Ovary (tissue), 10 donors: ENCODE measurements at places on chromosomes 5 and 9. TPM values are rescaled to one million over a fixed set of nuclear protein-coding genes. Genes with fewer than 3 reads are reported as not detected.

DNA sequence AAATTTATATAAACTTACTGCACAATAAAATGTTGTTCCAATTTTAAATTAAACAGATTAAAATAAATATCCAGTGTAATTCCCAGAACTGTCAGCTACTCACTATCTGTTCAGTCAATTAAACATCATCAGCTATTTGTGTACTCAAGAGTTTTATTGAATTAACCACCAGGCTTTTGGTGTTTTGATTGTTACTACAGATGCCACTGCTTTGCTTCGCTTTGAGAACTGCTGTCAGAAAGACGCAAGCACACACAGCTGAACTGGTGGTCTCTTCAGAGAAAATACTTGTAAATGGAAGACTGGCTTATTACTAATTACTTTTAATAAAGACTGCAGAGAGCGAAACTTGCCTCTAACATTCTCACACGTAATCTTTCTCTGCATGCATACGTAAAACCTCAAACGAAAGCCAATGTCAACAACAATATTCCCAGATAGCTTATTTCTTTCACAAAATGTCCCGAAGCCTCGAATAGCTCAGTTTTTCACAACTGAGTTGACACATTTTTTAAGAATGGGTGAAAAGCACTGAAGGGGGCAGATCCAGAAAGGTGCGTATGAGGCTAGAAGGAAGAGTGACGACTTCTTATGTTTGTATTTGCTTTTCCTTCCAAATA is 259.6 kb upstream of the RPS23 start:
- H3K27me3 ChIP-seq = no peaks in the 10 kb centered on the region
- H3K4me3 ChIP-seq = no peak overlapping the region
- no peaks in the 10 kb centered on the region for H3K36me3 ChIP-seq

GRCh38 chr5:172114875-172115422 is 73.1 kb downstream of the STK10 start:
- DNase-seq = no peak
- no peak overlapping the region for H3K27ac ChIP-seq
- no peaks in the 10 kb centered on the region for H3K27me3 ChIP-seq
- no peaks in the 10 kb centered on the region for H3K36me3 ChIP-seq

- H3K27me3 ChIP-seq = no peaks in the 10 kb centered on the region
- H3K4me1 ChIP-seq = no peaks in the 10 kb centered on the region
- DNase-seq = no peak
- H3K4me3 ChIP-seq = no peak overlapping the region
Observed at GRCh38 chr9:131813116-131813515, 73.2 kb upstream of the RAPGEF1 start.

- DNase-seq = no peak
- H3K36me3 ChIP-seq = no peaks in the 10 kb centered on the region
- no peak overlapping the region for H3K27ac ChIP-seq
- no peaks in the 10 kb centered on the region for H3K27me3 ChIP-seq
Observed at GRCh38 chr9:96026655-96027213, 151.2 kb downstream of the ERCC6L2 start.

Gene SOX30
- not detected for total RNA-seq
